Stimulated activated naive CD8-positive, alpha-beta T cell treated with anti-CD3 and anti-CD28 coated beads, Interleukin-15, amount 100 ng/mL, for 72 hours (primary cell): ENCODE measurements at places on chromosomes 5 and 9.
A peak's percentile ranks its signal among the peaks of the same experiment; 100 is the strongest.

DNA sequence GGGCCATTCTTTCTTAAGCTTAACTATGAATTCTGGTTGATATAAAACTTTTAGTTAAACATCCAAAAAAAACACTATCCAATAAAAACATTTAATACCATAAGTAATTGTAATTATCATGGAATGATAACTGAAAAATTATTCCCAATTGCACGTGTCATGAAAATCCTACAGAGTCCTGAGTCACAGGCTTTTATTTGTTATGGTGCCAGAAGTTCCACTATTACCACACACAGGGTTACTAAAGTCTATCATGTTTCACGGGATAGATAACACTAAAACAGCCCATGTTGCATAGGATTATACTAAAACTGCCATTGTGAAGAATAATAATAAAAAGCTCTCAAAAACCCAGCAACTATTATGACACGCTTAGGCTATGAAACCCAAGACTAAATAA is 1381.8 kb downstream of the EFNA5 start:
- no peak for DNase-seq

DNA sequence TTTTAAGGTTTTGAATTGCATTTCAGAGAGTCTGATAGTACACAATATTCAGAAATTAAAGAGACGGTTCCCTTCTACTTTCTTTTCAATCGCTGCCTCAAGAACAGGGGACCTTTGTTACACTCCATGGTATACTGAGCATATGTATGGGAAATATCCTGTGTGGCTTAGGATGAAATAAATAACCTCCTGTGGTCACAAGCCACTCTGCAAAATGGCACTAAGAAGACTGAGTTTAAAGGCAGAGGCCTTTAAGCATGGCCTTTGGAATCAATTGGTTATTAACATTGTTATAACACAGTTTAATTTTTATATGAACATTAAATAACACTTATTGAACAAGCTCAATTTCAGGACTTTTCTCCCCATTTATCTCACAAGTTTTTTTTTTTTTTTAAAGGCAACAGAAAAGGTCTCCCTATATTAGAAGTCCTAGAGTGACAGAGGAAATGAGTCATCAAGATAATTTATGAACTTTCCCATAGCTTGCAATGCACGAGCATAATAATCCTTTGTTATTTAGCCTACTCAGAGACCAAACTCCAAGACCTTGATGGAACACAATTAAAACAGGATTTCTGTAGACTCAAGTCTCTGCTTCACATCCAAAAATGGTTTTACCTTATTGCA is 341.9 kb downstream of the TMEM167A start:
- DNase-seq: no peak

DNA sequence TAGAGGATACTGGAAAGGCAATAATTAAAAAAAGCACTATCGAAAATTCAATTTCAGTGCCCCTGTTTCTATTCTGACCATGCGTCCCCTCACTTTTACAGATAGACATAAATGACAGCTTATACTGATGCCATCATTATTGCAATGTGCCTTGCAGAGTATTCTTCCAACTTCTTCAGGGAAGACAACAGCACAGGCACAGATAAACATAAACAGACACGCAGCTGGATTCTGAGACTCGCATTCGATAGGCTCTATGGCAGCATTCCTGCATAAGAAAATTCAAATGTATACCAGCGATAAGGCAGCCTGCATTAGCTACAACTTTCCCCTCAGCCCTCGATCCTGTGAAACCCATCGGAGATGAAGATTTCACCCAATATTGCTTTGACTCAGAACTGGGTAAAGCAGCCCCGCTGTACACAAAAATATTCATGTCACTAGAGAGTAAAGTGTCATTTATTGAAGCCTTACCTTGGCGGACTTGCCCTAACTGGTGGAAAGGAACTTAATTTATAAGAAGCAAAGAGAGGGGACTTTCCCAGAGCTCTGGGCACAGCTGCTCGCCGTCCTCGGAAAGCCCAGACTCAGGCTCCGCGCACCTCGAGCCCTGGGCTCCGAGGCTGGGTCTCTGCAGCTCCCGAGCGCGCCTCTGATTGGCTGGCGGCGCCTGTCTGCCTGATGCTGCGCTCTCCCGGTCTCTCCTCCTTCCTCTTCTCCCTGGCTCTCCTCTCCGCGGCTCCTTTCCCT is at the start of gene CDH18:
TSS of gene CDH18 (minus strand) at position 589 of the 750 bp plus-strand sequence. CDS start 149,214 bp downstream, outside the sequence.
- no peak for DNase-seq

- no peak for DNase-seq
These were observed 13.1 kb downstream of the SELENOP start for GRCh38 chr5:42798284-42799240.

GRCh38 chr5:79562351-79563246 is 48.7 kb upstream of the HOMER1 start:
- no peak for DNase-seq

- no peak for DNase-seq
These were observed 109.4 kb downstream of the CARTPT start for GRCh38 chr5:71828291-71829040.

GRCh38 chr5:132498152-132498551 is 7.6 kb upstream of the IRF1 start:
- DNase-seq: no peak

- DNase-seq: no peak
These were observed 48.7 kb downstream of the TIMD4 start for GRCh38 chr5:156914371-156914737.

DNA sequence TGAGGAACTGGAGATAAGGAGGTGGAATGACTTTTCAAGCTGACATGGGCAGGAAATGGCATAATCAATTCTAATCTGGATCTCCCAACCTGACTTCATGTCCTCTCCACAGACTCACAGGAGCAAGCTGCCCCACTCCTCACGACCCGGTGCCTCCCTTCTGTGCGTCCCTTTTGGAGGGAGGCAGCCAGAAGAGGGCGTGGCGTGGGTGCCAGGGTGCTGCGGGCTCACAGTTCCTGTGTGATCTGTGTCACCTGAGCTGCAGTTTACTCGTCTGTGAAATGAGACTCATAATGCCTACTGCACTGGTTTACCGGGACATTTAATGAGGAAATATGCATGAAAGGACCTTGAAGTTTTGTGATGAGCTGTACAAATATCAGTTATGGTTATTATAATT is 207.4 kb downstream of the DAB2IP start:
- no peak for DNase-seq

DNA sequence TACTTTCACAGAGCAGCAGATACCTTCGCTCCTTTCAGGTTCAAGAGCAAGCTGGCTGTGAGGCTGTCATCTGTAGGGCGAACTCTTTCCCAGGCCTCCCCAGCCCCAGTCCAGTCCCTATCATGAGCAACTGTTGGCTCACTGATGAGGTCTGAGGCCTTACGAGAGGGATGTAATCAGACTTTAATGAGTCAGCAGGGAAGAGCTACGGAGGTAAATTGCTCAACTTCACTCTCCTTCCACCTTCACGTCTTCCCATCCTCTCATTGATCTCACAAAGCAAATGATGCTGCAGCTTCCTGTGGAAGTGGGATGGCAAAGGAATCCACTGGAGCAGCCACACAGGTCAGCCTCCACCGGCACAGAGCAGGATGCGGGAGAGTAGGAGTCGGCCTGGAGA is 130.7 kb upstream of the TBCA start:
- DNase-seq: no peak

- no peak for DNase-seq
These were observed 62.4 kb downstream of the FGF18 start for GRCh38 chr5:171481571-171482433.

GRCh38 chr9:90969021-90969675 is 167.5 kb downstream of the SYK start:
- no peak for DNase-seq

DNA sequence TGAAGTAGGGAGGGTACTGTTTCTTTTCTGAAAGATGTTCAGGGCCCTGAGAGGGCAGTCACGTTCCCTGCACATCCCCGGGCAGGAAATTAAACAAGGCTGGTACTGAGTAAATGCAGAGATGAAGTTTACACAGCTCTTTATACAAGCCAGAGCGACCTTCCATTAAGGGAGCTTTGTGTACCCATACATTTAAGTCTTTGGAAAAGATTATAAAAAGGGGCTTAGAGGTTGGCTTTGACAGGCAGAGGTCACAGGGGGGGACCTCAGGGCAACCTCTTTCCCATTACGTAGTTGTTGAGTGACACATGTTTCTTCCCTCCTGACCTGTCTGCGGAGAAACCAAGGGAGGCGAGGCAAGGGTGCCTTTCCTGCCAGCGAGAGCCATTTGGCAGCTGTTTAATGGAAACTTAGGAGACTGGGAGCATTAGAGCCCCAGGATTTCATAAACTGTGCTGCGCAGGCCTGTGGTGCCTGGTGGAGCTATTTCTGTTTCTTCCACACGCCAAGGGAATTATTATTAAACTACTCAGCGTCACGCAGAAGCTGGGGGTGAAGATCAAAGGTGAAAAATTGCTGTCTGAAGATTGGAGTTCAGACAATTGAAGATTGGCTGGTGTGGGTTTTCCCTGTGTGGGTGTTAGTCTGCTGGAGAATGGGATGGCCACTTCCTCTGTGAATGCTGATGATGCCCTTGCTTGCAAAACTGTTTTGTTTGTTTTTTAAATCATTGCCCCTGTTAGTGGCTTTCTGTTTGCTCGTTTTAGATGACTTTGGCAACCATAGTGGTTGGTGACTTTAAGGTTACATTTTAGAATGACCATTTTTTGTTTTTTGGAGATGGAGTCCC is 3.2 kb upstream of the SMIM32 start:
- DNase-seq: no peak

GRCh38 chr9:70412832-70413463 is 1.5 kb downstream of the KLF9 start:
- DNase-seq: peak; percentile 56

- no peak for DNase-seq
These were observed 2.7 kb upstream of the HSPA5 start for GRCh38 chr9:125243792-125244260.

GRCh38 chr5:94771742-94772141 is 153.3 kb downstream of the SLF1 start:
- DNase-seq: no peak

DNA sequence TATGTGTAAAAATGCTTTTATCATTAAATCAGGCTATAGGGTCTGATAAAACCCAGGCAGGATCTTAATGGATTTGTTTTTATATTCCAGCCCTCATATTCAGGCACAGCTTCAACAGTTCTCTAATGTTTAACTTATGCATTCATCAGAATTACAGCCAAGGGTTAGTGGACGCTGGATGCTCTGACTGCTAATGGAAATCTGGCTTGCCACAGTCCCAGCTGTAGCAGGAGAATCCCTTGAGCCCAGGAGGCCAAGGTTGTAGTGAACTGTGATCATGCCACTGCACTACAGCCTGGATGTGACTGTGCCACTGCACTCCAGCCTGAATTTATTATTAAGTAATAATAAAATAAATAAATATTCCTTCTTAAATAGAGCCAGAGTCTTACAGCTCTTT is 98.0 kb downstream of the SLC25A46 start:
- no peak for DNase-seq

GRCh38 chr5:129658801-129659200 is 89.1 kb upstream of the MINAR2 start:
- no peak for DNase-seq

- DNase-seq: no peak
These were observed 392.5 kb upstream of the RPS23 start for GRCh38 chr5:82670692-82671091.

GRCh38 chr5:10743951-10744350 is 17.1 kb downstream of the DAP start:
- DNase-seq: no peak

GRCh38 chr5:157464519-157465171 is 4.6 kb downstream of the NIPAL4 start:
- DNase-seq: peak; percentile 30

DNA sequence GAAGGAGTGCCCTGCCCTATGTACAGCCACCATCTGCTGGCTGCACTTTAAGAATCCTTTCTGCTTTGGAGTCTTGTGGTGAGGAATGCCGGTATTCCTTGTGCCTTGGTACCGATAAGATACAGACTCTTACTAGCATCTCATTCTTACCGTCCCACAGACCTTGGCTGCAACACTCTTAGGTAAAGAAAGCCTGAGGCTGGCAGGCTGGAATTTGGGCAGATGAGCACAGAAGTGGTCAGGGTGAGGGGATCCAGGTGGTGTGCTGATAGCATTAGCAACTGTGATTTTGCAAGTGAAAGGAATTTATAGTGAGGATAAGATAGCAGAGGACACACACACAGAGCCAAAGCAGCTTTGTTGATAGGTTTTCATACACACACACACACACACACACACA is 198.1 kb downstream of the ENC1 start:
- no peak for DNase-seq

GRCh38 chr5:159456722-159457465 is 126.6 kb upstream of the IL12B start:
- peak; percentile 87 for DNase-seq

- DNase-seq: no peak
These were observed 2.4 kb upstream of the ANGPTL2 start for GRCh38 chr9:127124792-127125191.

- no peak for DNase-seq
These were observed 178.3 kb upstream of the ACOT12 start for GRCh38 chr5:81572201-81572600.

DNA sequence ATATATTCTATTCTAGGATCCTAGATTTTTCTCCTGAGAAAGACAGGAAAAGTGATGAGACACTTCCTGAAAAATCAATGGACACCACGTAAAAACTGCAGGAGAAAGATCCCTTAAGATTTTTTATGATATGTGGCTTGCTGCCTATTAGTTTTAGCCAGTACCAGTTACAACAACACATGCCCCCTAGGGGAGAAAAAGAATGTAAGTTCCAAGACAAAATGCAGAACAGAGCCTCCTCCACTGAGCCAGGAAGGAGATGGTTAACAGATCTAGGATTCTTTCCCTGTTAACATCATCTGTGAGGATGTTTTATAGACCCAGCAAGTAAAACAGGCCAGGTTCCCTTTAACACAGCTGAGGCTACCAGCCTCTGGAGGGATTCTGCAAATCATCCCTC is 574.7 kb downstream of the TLE4 start:
- DNase-seq: no peak

DNA sequence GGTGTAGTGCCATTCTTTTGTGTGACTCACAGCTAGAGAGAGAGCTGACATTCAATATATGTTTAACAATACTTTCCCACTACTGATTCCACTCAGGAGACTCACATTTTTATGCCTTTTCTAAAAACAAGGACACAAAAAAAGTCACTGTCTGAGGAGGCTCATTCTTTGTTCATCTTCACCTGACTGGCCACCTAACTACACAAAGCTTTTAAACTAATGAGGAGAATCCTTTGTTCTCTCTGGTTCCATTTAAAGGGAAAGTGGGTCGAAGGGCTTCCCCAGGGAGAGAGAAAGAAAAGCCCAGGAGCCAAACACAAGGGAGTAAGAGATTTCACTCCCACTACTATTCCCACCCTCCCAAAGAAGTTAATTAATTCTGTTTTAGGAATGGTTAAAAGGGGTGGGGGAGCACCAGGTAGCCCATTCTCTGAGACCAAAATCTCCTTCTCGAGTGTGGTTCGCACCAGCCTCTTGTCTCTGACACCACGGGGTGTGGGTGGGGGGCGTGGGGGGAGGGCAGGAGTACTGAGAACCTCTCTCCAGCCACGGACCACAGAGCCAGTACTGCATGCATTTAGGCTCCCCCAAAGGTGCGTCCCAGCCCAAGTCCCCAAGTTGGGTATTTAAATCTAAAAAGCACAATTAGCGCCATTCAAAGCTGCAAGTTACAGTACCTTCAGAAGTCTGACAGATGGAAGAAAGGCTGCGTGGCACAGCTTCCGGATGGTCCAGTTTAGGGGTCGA is 747 bp downstream of the TRPM3 start:
- no peak for DNase-seq
